ENCODE measurements at places on chromosomes 5 and 9.

GRCh38 chr9:75161116-75161857 lies 73.0 kb downstream of the OSTF1 start:
- no peak for DNase-seq

DNA sequence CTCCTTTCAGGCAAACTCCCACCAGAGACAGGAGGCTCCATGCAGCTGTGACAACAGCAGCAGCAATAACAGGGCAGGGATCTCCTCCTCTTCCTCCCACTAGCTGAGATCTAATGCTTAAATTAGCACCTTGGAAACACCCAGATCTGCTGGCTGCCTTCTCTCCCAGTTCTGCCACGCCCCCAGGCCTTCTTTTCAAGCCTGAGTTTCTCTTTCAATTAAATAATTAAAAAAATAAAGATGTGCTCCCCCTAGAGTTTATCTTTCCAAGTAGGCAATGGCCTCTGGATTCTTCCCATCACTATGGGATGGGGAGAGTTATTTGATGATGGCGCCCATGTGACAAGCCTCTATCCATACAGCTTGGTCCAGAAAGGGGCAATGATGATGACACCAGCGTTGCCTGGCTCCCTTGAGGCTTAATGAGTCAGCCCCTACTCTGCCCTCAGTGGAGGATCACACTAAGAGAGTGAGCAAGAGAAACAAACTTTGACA lies 3.8 kb downstream of the FAM219A start:
- DNase-seq, result peak; percentile 75

- DNase-seq, result no peak
Observed at GRCh38 chr5:6833406-6833805, 120.2 kb downstream of the TENT4A start.

GRCh38 chr5:126394211-126394788 lies 28.9 kb upstream of the GRAMD2B start:
- DNase-seq, result no peak

- DNase-seq, result no peak
Observed at GRCh38 chr5:73917433-73917832, 291.4 kb downstream of the ARHGEF28 start.

- no peak for DNase-seq
Observed at GRCh38 chr9:36848946-36849345, 185.1 kb downstream of the PAX5 start.

DNA sequence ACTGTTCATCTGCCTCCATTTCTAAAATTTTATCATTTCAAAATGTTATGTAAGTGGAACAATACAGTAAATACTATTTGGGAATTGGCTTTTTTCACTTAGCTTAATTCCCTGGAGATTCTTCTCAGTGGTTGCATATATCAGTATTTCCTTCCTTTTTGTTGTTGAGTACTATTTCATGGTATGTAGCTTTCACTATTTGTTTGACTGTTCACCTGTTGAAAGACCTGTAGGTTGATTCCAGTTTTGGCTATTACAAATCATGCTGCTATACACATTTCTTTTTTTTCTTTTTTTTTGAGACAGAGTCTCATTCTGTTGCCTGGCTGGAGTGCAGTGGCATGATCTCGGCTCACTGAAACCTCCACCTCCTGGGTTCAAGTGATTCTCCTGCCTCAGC lies 33.0 kb upstream of the PWWP2A start:
- DNase-seq, result no peak

- peak; percentile 19 for DNase-seq
Observed at GRCh38 chr9:35415402-35416097, 74.4 kb upstream of the RUSC2 start.

DNA sequence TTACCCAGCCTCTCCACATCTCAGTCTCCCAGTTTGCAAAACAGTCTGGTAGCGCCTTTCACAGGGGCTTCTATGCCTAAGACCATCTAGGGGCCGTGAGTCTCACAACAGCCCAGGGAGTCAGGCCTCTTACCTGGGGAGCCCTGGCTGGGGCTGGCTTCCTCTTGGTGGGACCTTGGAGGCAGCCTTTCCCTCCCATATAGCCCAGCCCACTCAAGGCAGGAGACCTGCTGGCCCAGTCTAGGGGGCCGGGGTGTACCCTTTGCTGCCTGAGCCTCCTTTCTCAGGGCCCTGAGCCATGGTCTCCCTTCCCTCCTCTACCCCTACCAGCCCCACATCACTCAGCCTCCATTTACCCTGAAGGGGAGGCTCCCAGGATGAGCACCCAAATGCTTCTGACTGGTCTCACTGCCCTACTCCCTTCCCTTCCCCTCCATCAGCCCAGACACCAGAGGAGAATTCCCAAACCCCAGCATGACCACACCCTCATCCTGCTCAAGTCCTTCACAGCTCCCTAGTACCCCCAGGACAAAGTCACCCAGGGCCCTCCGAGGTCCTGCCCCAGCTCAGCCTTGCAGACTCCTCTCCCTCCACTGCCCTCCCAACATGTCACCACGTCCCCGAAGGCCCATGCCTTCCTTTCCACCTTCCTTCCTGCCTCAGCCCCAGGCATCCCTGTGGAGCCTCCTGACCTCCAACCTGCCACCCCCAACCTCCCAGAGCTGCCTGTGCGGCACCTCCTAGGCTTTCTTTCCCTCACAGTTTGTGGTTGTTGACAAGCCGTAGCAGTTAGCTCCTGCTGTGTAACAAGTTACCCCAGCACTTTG lies 55.3 kb downstream of the BARX1 start:
- no peak for DNase-seq

GRCh38 chr9:131697097-131697496 lies 42.8 kb downstream of the RAPGEF1 start:
- DNase-seq, result no peak

- no peak for DNase-seq
Observed at GRCh38 chr5:62283005-62283404, 23.0 kb upstream of the KIF2A start.

- no peak for DNase-seq
Observed at GRCh38 chr5:76251656-76252055, 151.4 kb upstream of the IQGAP2 start.

- no peak for DNase-seq
Observed at GRCh38 chr5:9523090-9523823, 22.6 kb downstream of the SEMA5A start.

DNA sequence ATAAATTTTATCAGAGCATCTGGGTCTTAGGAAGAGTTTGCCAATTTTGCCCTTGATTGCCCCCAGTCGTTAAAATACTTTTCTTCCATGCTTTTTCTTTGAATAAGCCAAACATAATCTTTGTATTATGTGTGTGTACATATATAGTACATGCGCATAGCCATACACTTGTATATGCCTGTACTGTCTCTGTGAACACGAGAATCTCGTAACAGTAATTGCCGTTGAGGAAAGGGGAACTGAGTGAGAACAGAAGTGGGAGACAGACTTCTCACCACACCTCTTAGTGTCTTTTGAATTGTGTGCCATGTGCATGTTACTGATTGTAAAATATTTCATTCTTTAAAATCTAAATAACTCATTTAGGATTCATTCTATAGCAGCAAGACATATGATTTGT lies 79.6 kb upstream of the GRHPR start:
- no peak for DNase-seq

GRCh38 chr9:86575137-86575536 lies 220.9 kb upstream of the TUT7 start:
- no peak for DNase-seq

GRCh38 chr9:112110094-112110776 lies 64.9 kb downstream of the SUSD1 start:
- DNase-seq, result no peak

- no peak for DNase-seq
Observed at GRCh38 chr9:88460587-88461332, 72.5 kb downstream of the SPIN1 start.

- DNase-seq, result no peak
Observed at GRCh38 chr5:107459605-107460004, 211.1 kb downstream of the EFNA5 start.

DNA sequence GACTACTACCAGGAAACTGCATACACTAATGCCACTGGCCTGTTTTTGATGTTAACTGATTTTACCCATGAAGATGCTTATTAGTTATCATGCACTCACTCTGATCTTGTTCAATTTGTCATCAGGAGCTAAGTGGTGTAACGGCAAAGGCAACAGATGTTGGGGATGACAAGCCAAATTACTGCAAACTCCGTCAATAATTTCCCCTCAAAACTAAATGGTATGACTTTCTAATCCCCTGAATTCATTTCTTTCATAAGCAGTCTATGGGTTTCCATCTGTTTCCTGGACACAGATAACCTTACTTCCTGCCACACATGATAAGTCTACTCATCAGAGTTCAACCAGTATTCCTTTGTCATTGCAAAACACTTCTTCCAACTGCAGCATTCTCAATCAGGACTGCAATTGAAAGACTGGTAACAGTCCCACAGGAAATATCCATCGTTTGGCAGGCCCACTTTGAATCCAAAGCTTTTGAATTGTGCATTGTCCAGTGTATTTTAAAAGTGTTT lies 96.2 kb upstream of the SMC2 start:
- DNase-seq, result no peak

- DNase-seq, result no peak
Observed at GRCh38 chr9:90834828-90835595, 33.4 kb downstream of the SYK start.

GRCh38 chr9:133773889-133774655 lies 35.9 kb upstream of the SARDH start:
- no peak for DNase-seq

DNA sequence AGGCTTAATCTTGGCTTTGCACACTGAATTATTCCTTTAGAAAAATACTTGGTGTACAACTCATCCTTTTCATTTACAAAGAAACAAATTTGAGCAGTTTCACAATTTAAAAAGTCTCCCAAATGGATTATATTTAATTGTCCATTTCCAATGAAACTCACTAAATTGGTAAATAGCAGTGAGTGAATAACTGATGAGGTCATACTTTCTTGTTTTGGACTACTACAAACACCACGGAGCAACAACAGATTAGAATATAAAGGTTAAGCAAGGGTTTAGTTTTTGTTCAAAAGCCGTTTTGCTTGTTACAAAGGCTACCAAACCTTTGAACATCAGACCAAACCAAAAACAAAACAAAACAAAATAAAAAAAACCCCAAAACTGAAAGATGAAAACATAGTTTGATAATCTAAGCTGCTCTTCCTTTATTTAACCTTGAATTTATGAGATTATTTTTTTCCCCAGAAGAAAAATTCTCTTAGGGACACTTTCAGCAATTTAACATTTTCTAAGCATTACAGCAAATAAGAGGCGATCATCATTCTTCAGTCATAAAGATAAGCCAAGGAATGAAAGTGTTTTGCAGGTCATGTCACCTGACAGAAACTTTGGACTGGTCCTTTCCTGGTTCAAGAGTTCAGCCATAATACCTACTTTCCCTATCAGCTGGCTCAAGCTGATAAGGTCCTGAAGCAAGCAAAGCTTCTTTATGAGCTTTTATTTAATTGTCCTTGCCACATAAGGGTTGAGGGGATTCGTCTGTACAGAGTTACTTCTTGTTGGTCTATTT lies 99.7 kb upstream of the CDKN2B start:
- DNase-seq, result no peak

DNA sequence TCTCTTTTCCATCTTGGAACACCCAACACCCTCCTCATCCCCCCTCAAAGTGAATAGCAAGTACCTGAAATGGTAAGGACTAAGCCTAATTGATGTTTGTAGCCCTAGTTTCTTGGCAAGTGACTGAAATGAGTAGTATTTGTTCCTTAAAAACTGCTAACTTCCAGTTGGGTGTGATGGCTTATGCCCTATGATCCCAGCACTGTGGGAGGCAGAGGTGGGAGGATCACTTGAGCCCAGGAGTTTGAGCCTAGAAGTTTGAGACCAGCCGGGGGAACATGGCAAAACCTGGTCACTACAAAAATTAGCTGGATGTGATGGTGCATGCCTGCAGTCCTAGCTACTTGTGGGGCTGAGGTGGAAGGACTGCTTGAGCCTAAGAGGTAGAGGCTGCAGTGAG lies 44.1 kb downstream of the ZFR start:
- DNase-seq, result no peak

DNA sequence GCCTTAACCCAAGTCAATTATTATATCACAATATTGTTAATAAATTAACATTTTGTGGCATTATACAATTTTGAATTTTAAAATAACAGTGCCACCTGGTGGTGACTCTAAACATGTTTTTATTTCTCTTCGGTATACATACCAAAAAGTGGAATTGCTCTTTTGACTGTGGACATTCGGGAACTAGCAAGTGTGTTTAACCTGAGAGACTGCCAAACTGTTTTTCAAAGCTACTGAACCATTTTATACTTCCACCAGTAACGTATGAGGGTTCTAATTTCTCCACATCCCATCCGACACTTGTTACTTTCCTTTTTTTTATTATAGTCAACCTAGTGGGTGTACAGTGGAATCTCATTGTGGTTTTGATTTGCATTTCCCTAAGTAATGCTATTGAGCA lies 18.3 kb upstream of the HSDL2 start:
- DNase-seq, result peak; percentile 64

DNA sequence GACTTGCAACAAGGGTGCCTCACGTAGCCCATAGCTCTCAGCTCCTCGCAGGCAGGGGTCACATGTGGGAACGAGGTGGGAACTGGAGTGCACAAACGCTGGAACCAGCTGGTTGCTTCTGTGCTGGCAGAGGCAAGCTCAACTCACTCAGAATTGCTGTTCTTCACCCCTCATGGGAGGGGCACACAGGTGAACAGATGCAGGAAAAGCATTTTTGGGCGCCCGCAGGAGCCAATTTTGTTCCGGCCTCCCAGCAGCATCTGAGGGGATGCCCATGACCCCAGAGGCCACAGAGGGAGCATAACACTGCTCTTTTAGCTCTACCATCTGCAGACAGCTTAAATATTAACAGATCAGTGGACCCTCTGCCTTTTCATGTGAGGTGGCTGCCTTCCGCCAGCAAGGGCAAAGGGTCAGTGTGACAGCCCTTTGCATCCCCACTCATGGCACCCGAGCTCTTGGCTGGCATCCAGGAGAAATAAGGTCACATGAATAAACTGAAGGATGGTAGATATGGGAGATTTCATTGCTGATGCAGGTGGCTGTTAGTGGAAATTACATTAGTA lies 196.2 kb downstream of the SLCO4C1 start:
- no peak for DNase-seq

GRCh38 chr5:115471345-115472063 lies 73.1 kb downstream of the FEM1C start:
- DNase-seq, result no peak

- DNase-seq, result no peak
Observed at GRCh38 chr5:3694819-3695218, 99.2 kb downstream of the IRX1 start.

- DNase-seq, result no peak
Observed at GRCh38 chr9:126860757-126861466, 473 bp downstream of the ZBTB34 start.

DNA sequence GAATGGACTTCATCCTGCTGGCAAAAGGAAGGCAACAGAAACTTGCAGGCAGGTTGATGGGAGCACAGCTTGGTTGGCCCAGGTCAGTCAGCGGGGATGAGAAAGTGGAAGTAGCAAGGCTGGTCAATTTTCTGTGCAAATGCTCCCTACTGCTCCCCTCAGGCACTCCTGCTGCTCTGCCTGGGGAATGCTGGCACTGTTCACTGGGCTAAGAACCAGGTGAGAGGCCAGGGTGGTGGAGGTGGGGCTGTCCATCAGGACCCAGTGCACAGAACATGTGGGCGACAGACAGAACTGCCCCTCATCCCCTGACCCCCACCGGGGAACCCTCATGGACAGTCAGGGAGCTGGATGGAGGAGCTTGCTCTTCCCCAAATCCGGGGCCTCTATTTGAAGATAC lies 593.1 kb downstream of the IRX1 start:
- DNase-seq, result no peak
